ENCODE measurements at places on chromosomes 5 and 9.

- DNase-seq: no peak
Measured at GRCh38 chr9:78004478-78005229, 27.0 kb downstream of the GNAQ start.

- no peak for DNase-seq
Measured at GRCh38 chr9:121885345-121885901, 207.7 kb downstream of the TTLL11 start.

- DNase-seq: no peak
Measured at GRCh38 chr5:55497712-55498111, 37.1 kb downstream of the PLPP1 start.

DNA sequence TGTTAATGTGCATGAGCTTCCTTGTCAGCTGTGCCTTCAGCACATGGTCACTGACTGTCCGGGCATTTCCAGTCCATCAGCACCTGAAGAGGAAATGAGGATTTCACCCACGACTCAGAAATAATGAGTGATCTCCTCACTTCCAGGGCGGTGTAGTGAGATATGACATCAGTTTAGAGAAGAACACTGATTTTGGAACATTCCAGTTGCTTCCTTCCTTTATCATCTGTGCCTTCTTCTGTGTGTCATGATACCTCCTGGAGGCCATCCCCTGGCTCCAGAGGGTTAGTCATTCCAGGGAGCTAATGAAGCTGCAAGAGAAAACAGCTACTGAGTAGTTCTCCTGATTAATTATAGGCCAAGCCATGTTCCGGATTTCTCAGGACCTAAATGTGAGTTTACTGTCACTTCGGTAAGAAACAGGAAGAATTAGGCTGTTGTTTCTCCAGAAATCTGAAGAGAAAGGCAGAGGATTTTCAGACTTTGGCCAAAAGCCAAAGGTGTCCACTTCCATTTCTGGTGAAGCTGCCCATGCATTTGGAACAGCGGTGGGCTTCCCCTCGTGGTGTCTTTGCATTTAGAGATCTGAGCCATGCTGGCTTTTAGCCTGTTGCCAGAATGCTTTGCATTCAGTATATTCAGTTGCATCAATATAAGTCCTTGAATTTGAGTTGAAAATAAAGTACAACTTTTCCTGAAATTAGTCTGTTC is 161.3 kb upstream of the OTULINL start:
- no peak for DNase-seq

DNA sequence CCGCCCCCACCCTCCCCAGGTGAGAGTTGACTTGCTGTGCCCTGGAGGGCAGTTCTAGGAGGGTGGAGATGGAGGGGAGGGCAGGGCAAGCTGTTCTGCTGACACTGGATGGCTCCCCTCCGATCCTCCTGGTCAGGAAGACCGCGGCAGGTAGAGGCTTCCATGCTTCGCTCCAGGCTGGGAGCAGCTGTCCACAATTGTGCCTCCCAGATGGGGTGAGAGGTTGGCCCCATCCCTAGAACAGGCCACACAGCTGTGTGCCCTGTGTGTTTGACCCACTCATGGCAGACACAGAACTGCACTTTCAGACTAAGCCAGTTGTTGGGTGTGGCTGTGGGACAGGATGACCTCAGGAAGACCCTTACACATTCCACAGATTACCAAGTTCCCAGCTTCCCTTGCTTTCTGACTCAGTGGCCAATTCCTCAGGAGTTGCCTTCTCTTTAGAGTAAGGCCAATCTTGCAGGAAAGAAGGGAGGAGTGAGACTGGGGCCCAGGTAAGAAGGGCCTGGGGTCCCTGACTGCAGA is 72.1 kb upstream of the HSPA9 start:
- no peak for DNase-seq

DNA sequence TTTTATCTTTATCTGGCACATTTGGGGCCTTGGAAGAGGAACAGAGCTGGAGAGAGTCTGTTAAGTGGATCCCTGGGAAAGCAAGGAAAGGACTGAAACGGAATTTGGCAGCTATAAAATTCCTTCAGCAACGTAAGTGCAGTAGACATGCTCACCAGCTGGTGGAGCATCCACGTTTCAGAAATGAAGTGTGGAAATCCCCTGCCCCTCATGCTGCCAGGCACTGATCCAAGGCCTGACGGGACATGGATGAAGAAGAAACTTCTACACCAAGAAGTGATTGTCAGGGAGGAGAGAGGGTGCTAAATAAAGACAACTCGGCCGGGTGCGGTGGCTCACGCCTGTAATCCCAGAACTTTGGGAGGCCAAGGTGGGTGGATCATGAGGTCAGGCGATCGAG is 209.3 kb downstream of the ROR2 start:
- no peak for DNase-seq

DNA sequence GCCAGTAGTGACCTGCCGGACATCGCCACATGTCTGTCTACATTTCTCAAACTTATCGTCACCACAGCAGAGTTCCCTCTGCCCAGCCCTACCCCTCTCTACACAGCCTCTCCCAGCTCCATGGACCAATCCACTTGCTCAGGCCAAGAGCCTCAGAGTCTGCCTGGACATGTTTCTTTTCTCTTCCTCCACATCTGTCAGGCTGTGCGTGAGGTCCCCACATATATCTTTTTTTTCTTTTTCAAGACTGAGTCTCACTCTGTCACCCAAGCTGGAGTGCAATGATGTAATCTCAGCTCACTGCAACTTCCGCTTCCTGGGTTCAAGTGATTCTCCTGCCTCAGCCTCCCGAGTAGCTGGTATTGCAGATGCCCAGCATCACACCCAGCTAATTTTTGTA is 62.7 kb upstream of the GGTA1 start:
- no peak for DNase-seq

- DNase-seq: no peak
Measured at GRCh38 chr5:141870228-141870627, 8.0 kb downstream of the PCDH1 start.

- no peak for DNase-seq
Measured at GRCh38 chr9:14352503-14352902, 38.6 kb upstream of the NFIB start.

- no peak for DNase-seq
Measured at GRCh38 chr9:100619194-100619593, 41.3 kb downstream of the CAVIN4 start.

GRCh38 chr9:35548571-35548970 is 56.5 kb upstream of the TESK1 start:
- DNase-seq: no peak

GRCh38 chr9:122580360-122580759 is 2.8 kb downstream of the OR1L8 start:
- DNase-seq: no peak

- no peak for DNase-seq
Measured at GRCh38 chr9:19665146-19665863, 123.5 kb downstream of the SLC24A2 start.

DNA sequence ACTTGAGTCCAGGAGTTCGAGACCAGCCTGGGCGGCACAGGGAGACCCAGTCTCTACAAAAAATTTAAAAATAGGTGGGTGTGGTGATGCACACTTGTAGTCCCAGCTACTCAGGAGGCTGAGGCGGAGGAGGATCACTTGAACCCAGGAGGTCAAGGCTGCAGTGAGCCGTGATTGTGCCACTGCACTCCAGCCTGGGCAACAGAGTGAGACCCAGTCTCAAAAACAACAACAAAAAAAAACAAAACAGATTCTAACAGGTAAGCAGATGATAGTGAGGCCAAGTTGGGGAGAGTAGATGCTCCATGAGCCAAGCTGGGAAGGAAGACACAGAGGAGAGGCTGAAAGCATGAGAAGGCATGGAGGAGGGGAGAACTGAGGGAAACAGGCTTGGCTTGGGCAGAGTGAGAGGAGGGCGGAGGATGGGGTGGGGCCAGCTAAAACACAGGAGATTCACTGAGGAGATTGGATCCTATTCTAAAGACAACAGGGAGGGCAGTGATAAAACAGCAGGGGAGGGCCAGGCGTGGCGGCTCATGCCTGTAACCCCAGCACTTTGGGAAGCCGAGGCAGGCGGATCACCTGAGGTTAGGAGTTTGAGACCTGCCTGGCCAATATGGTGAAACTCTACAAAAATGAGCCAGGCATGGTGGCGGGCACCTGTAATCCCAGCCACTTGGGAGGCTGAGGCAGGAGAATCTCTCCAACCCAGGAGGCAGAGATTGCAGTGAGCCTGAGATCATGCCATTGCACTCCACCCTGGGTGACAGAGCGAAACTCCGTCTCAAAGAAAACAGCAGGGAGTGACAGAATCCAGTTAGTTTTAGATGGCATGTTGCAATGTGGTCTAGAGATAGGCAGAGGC is 8.4 kb downstream of the RPS14 start:
- no peak for DNase-seq

- DNase-seq: no peak
Measured at GRCh38 chr9:34457266-34458012, 931 bp downstream of the FAM219A start.

DNA sequence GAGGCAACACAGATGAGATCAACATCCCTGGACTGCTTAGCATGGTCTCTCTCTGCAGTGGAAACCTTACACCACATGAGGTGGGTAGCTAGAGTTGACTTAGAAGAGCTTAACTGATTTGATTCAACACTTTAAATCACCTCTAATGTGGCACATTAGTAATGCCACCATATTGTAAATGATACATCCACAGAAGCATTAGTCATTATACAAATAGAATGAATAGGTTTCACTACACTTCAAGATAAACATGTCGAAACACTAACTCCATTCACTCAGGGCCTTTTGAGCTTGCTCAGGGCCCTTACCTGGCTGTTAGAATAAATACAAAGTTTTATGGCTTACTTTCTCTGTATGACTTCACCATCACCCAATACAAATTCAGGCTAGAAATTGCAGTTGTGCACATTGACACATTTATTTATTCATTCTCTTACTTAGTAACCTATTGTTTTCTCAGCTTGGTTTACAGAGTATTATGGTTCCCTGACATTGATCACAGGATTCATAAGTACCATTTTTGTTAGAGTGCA is 9.3 kb upstream of the SMAD5 start:
- DNase-seq: no peak

- DNase-seq: no peak
Measured at GRCh38 chr5:472076-472655, 29.2 kb downstream of the EXOC3 start.

DNA sequence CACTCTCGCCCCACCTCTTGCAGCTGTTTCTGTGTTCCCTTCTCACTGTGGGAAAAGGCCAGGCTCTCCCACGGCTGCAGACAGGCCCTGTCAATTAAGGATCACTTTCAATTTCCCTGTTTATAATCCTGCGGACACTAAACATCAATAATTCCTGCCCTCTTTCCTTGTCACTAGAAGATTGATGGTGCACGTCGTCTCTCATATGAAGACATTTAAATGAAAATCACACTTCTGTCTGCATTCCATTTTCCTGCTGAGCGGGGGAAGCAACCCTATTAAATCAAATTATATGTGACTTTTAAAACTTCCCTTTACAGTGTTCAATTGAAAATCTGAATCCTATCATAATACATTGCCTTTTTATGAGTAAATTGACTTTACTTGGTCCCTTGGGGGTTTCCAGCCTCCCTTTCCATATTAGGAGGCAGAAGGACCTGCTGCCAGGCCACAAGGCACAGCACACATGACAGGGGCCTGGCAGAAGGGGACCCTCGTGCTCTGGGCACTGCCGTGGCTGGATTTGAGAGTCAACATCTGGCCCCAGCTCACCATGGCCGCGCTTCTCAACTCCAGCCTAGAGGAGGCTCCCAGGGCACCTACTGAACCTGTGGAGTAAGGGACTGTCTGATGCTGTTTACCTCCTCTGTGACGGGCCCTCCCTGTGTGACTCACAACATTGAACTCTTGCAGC is 311.0 kb upstream of the IRX4 start:
- DNase-seq: no peak

DNA sequence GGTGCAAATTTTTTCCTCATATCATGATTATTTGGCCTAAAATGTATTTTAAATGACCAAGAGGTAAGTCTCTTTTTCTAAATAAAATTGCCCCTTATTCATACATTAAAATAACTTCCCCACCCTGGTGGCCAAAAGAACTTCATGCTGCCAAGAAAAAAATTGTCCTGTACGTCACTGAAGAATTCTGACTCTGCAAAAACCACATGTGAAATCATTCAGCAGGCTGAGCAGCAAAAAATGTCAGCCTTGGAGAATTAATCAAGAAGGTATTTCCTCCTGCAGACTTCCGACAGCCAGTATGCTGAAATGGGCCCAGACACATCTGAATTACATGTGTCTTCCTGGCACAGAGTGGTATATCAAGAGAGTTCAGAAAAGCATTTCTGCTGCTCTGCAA is 94.6 kb upstream of the HMHB1 start:
- DNase-seq: no peak

- no peak for DNase-seq
Measured at GRCh38 chr5:71011194-71011792, 13.8 kb downstream of the NAIP start.

DNA sequence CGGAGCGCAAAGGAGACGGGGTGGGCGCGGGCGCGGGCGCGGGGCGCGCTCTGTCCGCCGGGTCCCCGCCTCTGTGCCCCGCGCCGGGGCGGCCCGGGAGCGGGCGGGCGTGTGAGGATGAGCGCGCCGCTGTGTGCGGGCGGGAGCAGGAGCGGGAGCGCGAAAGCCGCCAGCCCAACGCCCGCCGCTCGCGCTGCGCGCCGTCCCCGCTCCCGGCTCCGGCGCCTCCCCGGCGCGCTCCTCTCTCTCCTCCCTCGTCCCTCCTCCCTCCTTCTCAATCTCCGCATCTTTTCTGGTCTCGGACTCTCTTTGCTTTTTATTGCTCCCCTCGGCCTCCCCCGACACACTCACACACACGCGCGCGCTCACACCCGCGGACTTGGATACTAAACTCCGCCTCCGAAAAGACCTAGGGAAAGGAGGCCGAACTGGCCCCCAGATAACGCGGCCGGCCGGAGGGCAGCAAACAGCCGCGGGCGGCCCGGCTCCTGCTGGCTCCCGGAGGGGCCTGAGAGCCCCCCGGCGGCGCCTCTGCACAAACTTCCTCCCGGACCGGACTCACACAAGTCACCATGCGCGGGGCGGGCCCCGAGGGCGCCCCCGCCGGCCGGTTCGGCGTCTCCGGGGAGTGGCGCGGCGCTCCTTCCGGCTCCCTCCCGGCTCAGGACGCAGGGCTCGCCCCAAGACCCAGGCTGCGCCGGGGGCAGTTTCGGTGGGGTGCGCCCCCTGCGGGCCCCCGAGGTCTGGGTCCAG is at the start of gene FIBCD1:
Gene FIBCD1, minus strand, starts transcription at position 596 of the 753 bp plus-strand sequence. CDS start 640 bp downstream, outside the sequence.
- DNase-seq: no peak

DNA sequence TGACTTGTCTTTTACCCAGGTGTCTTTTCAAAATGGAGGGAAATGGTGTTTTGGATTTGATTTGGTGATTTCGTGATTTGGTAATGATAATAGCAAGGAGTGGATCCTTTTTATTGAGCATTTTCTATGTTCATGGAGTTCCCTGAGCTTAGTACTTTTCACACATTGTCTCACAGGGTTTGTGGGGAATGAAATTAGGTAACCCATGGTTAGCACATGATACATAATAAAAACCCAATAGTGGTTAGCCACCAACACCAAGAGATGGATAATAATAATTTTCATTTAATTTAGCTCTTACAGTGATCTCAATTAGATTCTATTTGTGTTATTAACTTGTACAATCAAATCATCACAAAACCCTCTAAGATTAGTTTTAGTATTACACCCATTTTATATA is 65.4 kb downstream of the ARHGAP26 start:
- DNase-seq: no peak

DNA sequence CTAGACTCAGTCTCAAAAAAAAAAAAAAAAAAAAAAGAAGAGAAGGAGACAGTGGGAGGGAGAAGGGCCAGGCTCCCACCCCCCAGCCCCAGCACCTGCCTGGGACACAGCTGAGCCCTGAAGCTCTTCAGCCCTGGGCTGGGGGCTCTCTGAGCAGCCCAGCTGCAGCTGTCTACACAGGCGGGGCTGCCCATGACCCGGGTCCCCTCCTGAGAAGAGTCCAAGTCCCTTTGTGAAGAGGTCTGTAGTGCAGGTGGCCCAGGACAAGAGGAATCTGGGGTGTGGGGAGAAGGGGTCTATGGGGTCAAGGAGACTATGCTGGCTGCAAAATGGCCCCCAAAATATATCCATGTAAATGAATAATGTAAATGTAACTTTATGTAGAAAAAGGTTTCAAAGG is 6.7 kb upstream of the LCN2 start:
- DNase-seq: no peak
